Stimulated activated CD4-positive, alpha-beta T cell treated with anti-CD3 and anti-CD28 coated beads, TNF-alpha, amount 100 ng/mL, for 4 hours (primary cell): ENCODE measurements at places on chromosomes 7 and 10.

GRCh38 chr7:30140456-30140855 lies 5.7 kb downstream of the MTURN start:
- DNase-seq, result no peak

GRCh38 chr7:106959753-106960152 lies 84.8 kb upstream of the PRKAR2B start:
- no peak for DNase-seq

- DNase-seq, result peak; percentile 19
These were observed 4.9 kb upstream of the SLC29A3 start for GRCh38 chr10:71314028-71314693.

GRCh38 chr7:53811555-53812079 lies 730.6 kb upstream of the VSTM2A start:
- DNase-seq, result no peak
